ENCODE measurements at places on chromosomes 1 and 21.

- peak; percentile 82 for DNase-seq
Measured at GRCh38 chr1:31762726-31763670, 1.1 kb downstream of the ADGRB2 start.

GRCh38 chr1:153649863-153650235 is 8.7 kb upstream of the SNAPIN start:
- DNase-seq, result peak; percentile 93

DNA sequence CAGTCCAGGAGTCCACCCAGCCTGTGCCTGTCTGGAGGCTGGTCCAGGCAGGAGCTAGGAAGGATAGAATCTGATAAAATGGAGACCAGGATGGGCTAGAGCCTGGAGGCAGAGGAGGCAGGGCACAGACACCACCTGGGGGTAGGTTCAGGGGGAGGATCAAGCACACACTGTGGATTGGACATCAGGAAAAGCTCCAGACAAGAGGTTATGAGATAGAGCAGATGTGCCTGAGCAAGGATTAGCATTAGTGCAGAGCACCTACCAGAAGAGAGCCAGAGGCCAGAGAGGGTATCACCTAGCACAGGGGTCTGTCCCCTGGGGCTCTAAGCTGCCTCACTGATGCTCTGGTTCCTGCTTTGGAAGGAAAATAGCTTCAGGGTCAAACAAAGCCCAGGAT is 216.7 kb upstream of the ZC3H12A start:
- DNase-seq, result no peak

- no peak for DNase-seq
Measured at GRCh38 chr1:246528933-246529731, 22.1 kb upstream of the SMYD3 start.

DNA sequence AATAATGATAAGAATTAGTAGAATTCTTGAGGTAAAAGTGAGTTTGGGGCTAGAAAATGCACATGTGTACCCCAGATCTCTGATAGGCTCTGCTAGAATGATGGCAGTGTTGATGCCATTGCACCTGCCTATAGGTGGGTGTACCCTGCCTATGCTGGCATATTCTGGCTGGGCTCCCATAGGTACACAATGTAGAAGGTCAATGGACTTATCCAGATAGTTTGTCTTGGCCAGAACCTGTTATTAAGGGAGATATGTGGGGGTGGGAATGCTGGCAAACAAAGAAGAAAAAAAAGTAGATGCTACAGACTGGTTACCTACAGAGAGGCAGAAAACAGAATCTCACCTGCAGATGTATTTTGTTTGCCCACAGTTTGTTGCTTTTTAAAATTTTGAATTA is 14.1 kb upstream of the KLHDC8A start:
- DNase-seq, result peak; percentile 67

- peak; percentile 90 for DNase-seq
Measured at GRCh38 chr1:56578138-56578962, 1.0 kb downstream of the PLPP3 start.

- DNase-seq, result no peak
Measured at GRCh38 chr1:81296601-81297000, 504.1 kb upstream of the ADGRL2 start.

GRCh38 chr1:75993661-75994060 is 61.5 kb upstream of the ASB17 start:
- no peak for DNase-seq

GRCh38 chr1:159872891-159873290 is 10.4 kb upstream of the VSIG8 start:
- no peak for DNase-seq

DNA sequence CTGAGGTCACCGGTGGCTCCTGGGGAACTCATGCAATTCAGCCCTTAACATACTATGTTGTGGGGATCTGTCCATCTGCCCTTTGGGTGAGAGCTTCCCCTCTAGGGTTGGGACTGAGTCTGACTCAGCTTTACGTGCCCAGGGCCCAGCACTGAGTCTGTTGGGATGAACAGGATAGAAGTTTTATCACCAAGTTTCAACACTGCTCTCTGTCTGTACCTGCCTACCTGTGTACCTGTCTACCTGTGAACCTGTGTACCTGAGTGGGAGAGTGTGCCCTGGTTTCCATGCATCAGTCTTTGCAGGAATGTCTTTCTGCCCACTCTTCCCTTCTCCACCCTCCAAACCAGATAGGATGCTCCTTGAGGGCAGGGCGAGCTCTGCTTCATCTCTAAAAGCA is 90.6 kb upstream of the POU3F1 start:
- DNase-seq, result no peak
